NCI-H1417 treated with DMSO at 0.1 percent for 48 hours (cell line): ENCODE measurements at places on chromosomes 7 and 10.

GRCh38 chr7:5528071-5528814, 104.6 kb upstream of the TNRC18 start:
- DNase-seq, result no peak

DNA sequence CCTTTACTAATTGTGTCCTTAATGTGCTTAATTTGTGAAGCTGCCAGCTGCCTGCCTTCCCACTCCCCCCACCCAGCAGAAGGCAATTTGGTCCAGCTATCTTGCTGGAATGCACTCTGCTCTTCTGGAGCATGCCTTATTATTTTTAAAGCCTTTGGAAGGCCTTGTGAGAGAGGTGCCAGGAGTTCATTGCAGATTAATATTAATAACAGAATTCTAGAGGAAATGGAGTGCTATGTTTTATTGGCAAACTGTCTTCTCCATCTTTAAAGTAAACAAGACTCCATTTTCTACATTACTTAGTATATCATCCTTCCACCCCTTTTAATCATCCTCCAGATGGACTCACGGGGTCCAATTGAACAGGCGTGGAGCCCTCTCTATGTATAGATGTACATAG, 50.8 kb upstream of the ZNF32 start:
- no peak for DNase-seq

DNA sequence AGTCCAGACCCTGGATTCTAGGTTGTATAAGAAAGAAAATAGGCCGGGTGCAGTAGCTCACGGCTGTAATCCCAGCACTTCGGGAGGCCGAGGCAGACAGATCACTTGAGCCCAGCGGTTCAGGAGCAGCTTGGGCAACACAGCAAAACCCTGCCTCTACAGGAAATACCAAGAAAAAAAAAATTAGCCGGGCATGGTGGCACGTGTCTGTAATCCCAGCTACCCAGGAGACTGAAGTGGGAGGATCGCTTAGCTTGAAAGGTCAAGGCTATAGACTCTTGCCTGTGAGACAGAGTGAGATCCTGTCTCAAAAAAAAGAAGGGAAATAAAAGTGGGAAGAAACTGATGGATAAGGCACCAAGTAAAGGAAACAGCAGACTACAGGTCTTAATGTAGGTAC, 287.9 kb upstream of the KLF14 start:
- DNase-seq, result no peak

DNA sequence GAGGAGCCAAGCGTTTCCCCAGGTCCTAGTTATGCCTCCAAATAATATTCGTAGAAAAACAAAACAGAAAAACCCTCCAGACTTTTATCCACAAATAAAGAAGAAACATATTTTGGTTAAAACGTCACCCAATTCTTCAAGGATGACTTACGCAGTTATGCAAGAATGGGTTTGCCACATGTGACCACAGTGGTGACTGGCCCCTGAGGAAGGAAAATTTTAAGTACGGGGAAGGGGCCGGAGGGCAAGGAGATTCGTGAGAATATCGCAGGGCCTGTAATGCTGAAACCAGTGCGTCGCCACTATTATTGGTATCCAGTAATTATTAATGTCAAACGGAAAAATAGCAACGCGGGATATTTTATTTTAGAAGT, 537 bp upstream of the MRPS24 start:
- DNase-seq, result no peak

GRCh38 chr7:152105205-152105604, 79.7 kb downstream of the GALNT11 start:
- no peak for DNase-seq

- no peak for DNase-seq
Observed at GRCh38 chr10:26843736-26844135, 17.0 kb downstream of the ABI1 start.

- no peak for DNase-seq
Observed at GRCh38 chr10:97943294-97943693, 87.1 kb downstream of the CRTAC1 start.

GRCh38 chr10:133351408-133352318, 4.5 kb downstream of the PRAP1 start:
- DNase-seq, result no peak
